ENCODE measurements at places on chromosomes 3 and 15.

GRCh38 chr15:100721758-100722550, 119.6 kb downstream of the ASB7 start:
- DNase-seq = no peak

DNA sequence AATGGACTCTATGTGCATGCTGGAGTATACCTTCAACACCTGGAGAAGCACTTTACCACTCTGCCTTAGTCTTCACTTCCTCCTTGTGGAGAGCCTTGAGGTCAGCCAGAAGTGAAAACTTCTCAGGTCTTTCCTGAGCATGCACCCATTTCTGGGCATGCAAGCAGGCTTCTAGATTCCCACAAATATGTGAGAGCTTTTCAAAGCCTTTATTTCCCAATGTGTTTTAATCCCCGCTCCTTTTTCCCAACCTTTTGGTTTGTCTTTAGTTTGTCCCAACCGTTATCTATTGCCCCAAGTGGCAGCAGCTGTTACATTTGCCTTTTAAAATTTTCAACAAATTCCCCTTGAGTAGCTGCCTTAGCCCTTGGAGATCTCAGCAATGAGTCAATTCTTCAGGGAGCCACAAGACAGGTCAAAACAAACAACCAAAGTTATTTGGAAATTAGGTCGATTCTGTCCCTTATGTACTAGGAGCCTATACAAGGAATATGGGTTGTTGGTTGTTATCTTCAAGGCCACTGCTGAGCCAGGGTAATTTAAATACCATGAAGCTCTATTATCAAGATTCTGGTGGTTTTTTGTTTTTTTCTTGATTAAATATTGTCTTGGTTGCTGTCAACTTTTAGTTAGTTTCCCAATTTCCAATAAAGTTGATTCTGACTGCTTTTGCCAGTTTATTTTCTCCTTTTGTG, 44.4 kb downstream of the LSM3 start:
- no peak for DNase-seq

DNA sequence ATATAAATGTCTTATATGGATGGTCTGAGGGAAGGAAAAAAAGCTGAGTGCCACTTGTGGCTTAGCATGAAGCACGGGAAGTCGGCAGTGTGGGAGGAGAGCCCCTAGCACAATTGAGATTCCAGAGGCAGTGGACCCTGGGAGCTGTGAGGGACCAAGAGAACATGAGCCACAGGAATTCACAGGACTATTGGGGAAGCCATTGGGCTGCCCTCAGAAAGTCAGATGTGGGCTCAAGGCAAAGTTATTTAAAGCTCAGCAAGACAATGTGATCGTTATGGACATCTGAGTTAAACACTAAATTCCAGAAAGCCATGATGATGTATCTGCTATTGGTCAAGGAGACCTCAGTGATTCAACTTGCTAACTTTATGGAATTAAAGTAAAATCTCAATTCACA, 380.8 kb upstream of the IL12A start:
- no peak for DNase-seq

DNA sequence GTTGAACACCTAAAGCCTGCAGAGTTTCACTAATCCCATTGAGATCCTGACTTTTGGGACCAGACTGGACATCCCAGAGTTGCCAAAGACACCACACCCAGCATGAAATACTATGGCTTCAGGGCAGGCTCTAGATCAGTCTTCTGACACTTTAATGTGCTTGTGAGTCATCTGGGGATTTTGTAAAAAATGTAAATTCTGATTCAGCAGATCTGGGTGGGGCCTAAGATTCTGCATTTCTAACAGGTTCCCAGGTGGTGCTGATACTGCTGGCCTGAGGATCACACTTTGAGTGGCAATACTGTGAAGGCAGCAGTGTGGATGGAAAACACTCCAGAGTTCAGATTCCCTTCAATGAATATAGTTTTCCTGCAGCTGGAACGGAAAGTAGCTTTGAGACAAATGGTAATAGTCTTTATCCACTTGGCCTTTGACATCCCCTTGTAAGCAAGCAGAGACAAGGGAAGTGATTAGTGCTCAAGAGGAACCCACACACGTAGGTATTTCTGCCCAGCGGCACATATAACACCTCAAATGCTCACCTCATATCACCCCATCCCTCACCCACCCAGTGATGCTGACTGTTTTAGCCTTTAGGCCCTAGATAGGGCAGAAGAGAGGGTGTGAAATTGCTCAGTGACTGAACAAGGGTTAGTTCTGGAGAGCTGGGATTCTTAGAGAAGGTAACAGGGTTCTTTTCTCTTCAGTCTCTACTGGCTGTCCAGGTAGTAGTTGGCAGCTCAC, 51.5 kb upstream of the GSK3B start:
- no peak for DNase-seq

DNA sequence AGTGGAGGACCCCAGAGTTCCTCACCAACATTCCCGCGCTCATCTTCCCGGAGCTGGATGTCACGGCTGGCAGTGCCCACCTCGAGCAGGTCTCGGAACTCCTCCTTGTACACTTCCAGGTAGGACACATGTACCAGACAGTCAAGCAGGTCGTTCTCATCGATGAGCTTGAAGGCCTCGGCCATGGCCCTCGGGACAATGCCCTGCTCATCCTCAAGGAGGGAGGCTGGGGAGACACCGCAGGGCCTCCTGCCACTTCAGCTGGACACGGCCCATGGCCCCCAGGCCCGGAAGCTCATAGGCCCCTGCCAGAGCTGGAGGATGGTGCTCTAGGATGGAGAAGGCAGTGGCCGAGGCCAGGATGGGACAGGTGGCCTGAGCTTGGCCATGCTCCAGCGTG, 5.6 kb downstream of the KIF7 start:
- DNase-seq = no peak

DNA sequence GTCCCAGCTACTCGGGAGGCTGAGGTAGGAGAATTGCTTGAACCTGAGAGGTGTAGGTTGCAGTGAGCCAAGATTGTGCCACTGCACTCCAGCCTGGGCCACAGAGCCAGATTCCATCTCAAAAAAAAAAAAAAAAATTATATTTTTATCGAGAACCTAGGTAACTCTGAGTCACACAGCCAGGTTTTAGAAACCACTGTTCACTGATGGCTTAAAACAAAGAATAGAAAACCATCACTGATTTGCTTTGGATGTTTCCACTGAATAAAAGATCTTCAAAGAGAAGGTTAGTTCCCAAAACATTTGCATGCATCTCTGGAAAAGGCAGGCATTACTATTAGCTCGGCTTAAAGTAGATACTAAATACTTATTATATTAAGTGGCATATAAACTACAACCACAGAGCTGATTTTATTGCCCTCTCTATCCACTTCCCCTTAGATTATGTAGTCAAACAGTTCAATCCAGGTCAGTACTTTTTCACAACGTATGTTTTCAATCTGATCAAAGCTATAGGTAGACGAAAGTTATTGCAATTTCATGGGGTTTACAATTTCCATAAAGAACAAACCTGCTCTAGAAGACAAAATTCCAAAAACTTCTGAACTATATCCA, 1.4 kb downstream of the B4GALT4 start:
- no peak for DNase-seq

DNA sequence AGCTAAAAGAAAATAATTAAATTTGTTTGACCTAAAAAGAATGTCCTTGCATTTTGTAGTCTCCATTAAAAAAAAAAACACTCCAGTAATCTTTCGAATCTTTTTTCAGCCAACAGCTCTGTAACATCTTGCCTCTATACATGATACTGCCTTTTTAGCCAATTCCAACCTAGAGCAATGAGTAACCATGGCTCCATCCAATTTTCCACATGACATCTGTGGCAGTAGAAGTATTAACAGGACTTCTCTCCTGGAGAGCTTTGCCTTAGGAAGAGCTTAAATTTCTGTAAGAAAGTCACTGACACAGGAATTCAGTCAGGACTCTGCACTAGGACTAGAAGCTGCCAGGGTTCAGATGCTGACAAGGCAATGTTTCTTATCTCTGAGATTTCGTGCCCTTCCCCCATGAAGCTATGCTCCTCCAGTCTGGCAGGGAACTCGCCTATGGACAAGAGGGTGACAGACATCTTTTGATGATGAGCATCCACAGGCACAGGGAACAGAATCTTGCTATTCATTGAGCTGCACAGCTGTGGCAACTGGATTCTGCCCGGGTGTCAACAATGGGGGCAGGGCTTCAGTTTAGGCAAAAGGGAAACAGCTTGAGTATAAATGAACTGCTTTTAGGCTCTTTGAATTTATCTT, 81.8 kb downstream of the ALCAM start:
- DNase-seq = no peak

DNA sequence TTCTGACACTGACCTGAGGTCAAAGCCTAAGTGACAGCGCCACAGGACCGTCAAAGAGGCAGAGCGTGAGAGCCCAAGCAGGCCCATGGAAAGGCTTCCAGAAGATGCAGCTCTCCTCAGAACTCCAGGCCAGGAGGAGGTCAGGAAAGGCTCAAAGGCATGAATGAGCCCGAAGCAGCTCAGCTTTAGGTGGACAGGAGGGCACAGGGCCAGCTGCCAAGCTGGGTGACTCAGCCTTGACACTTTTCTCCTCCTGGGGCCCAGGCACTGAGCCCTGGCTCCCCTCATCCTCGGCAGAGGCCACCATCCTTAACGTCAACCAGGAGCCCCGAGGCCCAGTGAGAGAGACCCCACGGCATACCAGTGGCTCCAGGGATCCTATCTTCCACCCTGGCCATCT, 62.9 kb downstream of the ADCY5 start:
- DNase-seq = no peak

GRCh38 chr15:66008940-66009562, 139.8 kb downstream of the RAB11A start:
- DNase-seq = no peak

- no peak for DNase-seq
These were observed 96.3 kb upstream of the HERC1 start for GRCh38 chr15:63930034-63930433.

DNA sequence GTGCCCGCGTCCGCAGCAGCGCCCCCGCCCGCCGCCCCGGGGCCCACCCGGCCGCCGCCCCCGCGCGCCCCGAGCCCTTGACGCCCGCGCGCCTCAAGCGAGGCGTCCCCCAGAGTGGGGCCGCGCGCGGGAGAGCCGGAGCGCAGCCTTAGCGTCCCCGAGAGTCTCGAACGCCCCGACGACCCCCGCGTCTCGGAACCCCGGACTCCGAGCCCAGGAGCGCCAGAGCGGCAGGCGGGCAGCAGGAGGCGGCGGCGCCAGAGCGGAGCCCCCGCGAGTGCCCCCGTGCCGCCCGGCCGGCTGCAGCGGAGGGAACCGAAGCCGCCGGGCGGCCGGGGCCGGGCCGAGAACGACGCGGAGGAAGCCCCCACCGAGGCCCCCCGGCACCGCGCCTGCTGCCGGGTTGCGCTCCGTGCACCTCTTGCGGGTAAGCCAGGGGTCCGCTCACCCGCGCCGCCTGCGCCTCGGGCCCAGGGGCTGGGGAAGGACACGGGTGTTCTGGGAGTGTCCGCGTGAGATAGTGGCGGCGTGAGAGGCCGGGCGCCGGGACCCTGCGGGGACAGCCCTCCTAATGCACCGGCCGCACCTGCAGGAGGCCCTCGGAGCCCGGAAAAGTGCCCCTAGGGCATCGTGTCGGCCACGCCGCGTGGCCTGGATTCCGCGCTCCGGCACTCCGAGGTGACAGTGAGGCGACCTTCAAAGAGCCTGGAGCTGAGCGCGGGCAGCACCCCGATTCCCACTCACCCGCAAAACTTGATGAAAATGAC, 52.0 kb upstream of the ULK4 start:
- DNase-seq = no peak

- no peak for DNase-seq
These were observed 6.9 kb downstream of the PLCH1 start for GRCh38 chr3:155737844-155738460.

DNA sequence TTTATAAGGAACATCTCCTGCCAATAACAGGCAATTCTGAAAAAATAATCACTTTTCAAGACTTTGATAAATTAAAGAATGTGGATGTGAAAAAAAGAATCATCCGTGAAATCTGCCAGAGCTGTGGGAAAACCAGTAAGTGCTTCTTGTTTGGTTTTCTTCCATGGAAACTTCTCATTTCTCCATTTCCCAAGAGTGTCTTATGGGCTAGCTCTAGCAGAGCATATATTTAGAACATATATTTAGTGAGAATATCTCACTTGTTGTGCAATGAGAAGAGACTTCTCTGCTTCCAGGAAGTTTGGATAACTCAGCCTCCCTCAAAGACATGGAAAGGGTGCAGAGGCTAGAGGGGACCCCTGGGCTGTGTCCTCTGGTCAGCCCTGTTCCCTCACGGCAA, 49.9 kb downstream of the COL6A5 start:
- no peak for DNase-seq

GRCh38 chr3:58900386-58900785, 149.4 kb downstream of the CFAP20DC start:
- DNase-seq = no peak

DNA sequence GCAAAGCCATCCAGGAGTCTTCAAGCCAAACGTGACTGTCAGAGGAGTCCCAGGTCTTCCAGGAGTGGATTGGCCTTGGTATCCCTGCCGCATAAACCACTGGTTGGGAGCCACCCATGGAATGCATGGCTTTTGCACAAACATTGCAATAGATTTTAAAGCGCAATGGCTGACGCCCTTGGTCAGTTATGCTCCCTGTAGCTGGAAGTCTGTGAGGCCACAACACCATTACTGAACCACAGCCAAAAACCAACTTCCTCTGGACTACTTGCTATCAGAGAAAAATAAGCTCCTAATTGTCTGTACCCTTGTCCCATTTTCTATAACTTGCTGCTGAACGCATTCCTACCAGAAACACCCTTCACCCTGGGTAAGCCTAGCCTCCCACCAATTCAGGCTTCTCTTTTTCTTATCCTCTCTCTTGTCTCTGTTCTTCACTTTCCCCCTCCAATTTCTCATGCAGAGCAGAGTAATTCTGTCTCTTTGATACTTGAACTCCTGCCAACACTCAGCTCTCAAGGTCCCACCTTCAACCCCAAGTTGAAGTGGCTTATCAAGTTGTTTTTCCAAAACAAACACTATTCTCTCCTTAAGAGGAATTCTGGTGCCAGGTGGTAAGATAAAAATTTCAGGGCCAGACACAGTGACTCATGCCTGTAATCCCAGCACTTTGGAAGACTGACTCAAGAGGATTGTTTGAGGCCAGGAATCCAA, 176.4 kb upstream of the UBE2E1 start:
- DNase-seq = no peak

DNA sequence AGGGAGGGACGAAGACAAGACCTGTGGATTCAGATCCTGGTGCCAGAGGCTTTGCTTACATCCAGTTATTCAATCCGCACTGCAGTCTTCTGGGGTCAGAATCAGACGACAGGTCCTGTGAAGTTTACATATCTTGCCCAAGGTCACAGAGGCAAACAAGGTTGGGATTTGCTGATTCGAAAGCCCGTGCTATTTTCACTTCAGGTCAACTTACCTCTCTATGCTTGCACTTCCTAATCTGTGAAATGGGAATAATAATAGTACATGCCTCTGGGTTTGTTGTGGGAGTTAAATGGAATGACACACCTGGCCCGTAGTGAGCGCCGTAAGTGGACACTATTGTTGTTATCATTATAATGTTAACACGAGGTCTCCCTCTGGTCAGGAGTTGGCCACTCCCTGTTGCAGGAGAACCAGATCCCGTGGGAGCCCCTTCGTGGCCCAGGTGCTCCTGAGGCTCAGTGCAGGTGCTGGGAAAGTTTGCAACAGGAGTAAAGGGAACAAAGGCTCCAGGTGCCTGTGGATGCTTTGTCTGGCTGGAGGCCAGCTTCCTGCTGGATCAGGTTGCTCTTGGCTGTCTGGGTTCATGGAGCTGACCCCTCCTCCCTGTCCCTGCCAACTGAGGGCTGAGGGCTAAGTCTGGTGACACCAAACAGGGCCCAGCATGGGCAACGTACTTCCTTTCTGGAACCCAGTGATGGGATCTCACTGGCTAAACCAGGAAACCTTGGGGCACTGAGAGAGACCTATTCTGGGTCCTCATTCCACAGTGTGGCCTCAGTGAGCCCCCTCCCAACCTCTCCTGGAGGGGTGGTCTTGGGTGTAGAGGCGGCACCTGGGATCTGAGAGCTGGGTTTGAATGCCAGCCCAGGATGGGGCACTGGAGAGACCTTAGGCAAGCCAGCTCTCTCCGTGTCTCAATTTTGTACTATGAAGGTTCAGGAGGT, 40.1 kb upstream of the SEMA4B start:
- no peak for DNase-seq
